ENCODE measurements at places on chromosomes 13 and 19.

DNA sequence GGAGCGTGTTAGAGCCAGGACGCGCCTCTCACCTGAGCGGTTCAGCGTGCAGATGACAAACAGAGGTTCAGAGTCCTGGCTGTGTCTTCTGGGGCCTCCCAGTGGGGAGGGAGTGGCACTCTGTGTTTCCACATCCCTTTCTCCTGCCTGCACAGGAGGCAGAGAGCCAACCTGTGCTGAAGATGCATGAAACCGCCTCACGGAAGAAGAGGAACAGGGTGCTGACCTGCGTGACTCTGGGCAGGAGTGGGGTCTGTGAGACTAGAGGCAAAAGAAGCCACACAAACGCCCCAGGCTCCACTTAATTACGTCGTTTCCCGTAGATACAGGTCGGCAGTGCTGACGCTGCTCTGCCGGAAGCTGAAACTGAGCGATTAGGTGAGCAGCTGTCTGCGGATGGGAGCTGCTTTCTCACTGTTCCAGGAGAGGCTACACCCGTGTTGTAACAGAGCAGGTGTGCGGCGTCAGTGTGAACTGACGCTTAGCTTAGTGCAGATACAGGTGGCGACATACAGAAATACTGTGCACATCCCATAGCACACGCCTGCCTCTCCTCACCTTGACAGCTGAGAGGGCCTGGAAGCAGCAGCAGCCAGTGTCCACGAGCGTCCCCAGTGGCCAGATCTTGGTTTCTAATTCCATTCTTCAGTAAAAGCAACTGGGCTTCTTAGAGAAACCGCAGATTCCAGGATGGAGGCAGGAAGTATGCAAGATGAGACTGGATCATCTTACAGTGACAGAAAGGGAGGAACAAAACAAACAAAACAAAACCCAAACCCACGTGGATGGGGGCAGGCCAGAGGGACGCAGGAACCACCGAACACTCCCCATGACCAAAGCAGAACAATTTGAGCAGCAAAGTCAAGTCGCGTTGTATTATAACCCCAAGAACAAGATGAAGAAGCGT is 37.7 kb upstream of the MCF2L start:
- no peak overlapping the region for H3K27ac ChIP-seq
- H3K4me1 ChIP-seq: peaks cover 18% of the 10 kb centered on the region
- no peaks in the 10 kb centered on the region for H3K36me3 ChIP-seq
- no peak overlapping the region for H3K4me3 ChIP-seq
- H3K27me3 ChIP-seq: no peaks in the 10 kb centered on the region

DNA sequence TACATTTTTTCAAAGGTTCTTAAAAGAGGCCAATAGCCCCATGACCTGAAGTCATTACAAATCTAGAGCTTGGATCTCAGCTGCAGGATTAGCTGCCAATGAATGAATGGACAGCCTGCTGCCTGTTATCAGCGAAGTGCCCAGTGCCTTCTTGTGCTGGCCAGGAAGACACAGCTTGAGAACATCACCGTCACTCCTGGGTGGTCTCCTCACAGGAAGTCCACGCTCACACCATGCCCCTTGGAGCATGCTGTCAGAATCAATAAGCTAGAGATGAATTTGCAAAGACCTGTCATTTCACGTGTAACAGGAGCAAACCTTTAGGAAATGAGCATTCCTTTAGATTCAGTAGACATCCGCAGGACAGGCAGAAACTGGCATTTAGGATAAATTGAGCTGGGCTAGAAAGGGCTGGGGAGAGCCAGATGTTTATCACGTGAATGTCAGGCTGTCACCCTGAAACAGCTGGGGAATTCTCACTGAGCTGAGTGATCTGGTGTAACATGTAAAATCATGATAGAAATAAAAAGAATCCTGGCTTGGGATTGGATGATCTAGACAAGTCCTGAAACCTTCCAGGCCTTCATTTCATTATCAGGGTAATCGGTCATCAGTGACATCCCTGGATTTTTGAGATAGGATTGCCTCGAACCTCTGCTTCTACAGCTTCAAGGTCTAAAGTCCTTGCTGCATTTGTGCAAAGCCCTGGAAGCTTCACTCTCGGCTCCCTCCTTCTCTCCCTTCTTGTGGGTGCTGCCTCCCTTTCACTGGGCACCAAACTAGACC is 49.9 kb upstream of the MEDAG start:
- H3K4me1 ChIP-seq: no peaks in the 10 kb centered on the region
- no peak overlapping the region for H3K4me3 ChIP-seq
- H3K36me3 ChIP-seq: no peaks in the 10 kb centered on the region
- no peak for DNase-seq
- H3K27ac ChIP-seq: no peak overlapping the region

DNA sequence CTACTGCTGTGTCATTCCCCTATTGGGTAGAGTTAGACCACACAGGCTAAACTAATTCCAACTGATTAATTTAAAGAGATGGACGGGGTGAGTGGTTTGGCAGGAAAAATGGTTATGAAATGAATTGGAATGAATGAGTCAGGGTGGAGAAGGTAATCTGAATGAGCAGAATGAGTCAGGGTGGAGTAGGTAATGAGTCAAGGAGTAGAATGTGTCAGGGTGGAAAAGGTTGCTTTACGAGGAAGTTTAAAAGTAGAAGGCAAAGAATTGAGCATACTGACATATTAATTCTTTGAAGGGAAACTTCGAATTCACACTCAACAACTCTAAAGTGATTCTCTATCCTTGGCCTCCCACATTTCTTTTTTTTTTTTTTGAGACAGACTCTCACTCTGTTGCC is 12.7 kb upstream of the ZNF121 start:
- DNase-seq: no peak
- no peaks in the 10 kb centered on the region for H3K4me1 ChIP-seq

DNA sequence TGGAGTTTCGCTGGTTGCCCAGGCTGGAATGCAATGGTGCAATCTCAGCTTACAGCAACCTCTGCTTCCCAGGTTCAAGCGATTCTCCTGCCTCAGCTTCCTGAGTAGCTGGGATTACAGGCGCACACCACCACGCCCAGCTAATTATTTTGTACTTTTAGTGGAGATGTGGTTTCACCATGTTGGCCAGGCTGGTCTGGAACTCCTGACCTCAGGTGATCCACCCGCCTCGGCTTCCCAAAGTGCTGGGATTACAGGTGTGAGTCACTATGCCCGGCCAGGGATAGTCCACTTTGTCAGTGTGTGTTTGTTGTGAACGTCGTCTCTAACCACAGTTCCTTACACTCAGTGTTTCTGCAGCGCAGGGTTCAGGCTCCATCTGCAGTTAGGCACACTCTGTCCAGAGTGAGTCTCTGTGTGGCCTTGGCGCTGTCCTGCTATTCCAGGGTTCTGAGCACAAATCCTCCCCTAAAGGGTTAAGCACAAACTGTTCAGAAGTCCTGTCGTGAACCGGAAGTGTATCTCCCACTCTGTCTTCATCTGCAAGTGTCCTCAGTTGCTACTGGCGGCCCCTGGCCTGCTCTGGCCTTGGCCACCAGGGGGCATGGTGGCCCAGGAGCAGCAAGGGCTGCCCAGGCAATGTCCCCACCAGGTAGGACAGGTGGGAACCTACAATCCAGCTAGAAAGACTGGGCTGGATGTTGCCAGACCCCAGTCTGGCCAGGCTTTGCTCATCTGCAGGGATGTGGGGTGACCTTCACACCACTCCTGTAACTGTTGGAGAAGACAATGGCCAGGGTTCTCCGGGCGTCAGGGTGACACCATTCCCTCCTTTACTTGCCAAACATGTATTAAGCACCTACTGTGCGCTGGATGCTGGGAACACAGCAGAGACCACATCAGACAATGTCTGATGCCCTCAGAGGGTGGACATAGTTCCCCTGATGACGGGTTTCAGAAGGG is 38.8 kb upstream of the GATAD2A start:
- H3K4me3 ChIP-seq: no peak overlapping the region
- no peaks in the 10 kb centered on the region for H3K36me3 ChIP-seq
- H3K4me1 ChIP-seq: no peaks in the 10 kb centered on the region
- no peaks in the 10 kb centered on the region for H3K27me3 ChIP-seq

DNA sequence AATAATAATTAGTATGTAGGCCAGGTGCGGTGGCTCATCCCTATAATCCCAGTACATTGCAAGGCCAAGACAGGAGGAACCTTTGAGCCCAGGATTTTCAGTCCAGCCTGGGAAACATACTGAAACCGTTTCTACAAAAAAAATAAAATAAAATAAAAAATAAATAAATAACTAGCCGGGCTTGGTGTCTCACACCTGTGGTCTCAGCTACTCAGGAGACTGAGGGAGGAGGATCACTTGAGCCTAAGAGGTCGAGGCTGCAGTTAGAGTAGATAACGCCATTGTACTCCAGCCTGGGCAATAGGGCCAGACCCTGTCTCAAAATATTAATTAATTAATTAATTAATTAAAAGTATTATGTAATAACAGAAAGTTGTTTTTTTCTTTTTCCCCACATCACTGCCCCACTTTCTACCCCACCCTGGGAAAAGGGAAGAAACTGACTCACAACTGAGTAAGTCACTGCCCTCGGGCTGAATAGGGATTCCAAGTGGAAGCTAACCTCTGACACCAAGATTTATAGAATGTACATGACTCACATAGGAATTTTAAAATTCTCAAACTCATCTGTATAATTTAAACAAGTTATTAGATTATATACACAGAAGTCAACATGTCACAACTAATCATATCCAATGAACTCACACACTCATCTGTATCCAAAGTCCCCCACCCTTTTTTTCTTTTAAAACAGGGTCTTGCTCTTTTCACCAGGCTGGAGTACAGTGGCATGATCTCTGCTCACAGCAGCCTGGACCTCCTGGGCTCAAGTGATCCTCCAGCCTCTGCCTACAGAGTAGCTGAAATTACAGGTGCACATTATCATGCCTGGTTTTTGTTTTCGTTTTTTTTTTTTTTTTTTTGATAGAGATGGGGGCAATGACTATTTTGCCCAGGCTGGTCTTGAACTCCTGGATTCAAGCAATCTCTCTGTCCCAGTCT is 12.5 kb downstream of the ZNF611 start:
- H3K4me1 ChIP-seq: no peaks in the 10 kb centered on the region
- no peaks in the 10 kb centered on the region for H3K27me3 ChIP-seq
- peaks cover 42% of the 10 kb centered on the region for H3K36me3 ChIP-seq

- H3K27ac ChIP-seq: no peak overlapping the region
- H3K36me3 ChIP-seq: no peaks in the 10 kb centered on the region
- no peaks in the 10 kb centered on the region for H3K4me1 ChIP-seq
- no peak overlapping the region for H3K4me3 ChIP-seq
Measured at GRCh38 chr13:62524061-62524460, 1108.4 kb upstream of the PCDH20 start.
